ENCODE measurements at places on chromosomes 13 and 19.

DNA sequence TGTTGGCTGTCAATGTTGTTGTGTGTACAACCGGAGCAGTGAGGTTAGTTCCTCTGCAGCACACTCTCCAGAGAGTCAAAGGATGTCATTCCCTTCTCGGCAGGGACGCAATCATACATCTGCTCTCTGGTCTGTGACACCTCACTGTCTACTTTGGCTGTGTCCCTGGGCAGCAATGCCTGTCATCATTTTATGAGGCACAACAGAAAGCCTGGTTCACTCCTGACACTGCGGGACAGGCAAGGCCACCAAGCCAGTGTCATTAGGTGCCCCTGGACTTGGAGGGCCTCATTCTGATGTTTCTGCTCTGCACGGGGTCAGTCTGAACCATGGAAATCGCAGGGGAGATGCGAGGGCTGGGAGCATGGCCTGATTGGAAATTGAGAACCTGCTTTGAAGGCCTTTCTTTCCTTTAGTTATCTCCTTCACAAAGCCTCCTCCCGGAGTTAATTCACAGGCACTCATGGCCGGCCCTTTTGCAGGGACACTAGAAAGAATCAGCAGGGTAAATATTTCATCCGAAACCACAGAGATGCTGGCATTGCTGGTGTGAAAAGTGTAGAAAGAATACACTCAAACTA, 284.4 kb downstream of the ZNF536 start:
- DNase-seq, result no peak

DNA sequence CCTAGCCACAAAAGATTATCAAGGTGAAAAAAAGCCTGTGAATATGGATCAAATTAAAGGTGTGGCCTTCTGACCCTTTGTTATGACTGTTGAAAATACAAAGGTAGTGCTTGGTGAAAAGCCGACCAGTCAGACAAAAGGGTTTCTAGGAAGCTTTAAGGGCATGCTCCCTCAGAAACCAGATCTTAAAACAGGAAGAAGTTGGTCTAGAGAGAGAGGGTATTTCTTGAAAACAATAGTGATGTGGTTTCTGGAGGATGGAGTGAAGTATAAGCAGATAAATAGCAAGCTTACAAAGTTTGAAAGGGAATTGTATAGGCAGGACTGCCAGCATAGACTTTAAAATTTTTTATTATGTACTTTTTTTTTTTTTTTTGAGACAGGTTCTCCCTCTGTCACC, 5.0 kb upstream of the EID2 start:
- no peak for DNase-seq

- no peak for DNase-seq
Observed at GRCh38 chr19:29787281-29787680, 24.5 kb upstream of the CCNE1 start.

GRCh38 chr13:22647156-22647850, 533.5 kb upstream of the SGCG start:
- DNase-seq, result no peak

GRCh38 chr19:35015270-35015953, 14.9 kb upstream of the SCN1B start:
- DNase-seq, result no peak

- DNase-seq, result no peak
Observed at GRCh38 chr19:27935669-27936068, 1277.3 kb downstream of the UQCRFS1 start.
